ENCODE measurements at places on chromosomes 1 and 21.

GRCh38 chr1:160707236-160708064 is 4.2 kb downstream of the CD48 start:
- DNase-seq = no peak

DNA sequence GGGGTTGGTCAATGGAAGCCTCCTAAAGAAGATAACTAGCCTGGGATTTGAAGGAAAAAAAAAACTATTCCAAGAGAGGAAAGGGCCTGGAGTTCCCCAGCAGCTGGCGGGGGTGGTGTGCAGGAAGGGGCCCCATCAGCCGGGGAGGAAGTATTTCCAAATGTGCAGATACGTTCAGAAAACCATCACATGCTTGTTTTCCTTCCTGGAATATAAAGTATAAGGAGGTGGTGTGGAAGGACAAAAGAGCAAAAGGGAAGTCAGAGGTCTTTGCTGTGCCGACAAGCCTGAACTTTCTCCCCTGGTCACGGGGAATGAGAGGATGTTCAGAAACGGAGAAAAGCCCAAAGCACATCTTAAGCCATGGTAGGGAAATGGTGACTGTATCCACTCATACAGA is 72.0 kb upstream of the BACE2 start:
- no peak for DNase-seq

DNA sequence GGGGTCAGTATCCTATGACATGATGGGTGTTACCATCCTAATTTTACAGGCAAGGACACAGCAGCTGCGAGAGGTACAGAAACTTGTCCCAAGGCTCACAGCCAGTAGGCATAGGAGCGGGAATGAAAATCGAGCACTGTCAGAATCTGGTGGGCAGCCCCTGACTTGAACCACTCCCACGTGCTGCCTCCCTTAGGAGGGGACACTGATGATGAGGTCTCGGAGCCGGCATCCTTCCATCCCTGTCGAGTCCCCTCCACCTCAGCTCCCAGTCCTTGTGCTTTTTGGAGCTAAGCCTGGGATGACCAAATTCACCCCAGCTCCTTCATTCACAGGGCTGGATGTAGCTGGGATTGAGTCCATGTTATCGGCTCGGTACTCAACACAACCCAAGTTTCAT is 49.0 kb downstream of the B3GALT5 start:
- DNase-seq = no peak

- no peak for DNase-seq
These were observed 177.9 kb downstream of the CLIC6 start for GRCh38 chr21:34846601-34847112.

GRCh38 chr1:176325664-176326063 is 118.6 kb upstream of the COP1 start:
- DNase-seq = no peak

DNA sequence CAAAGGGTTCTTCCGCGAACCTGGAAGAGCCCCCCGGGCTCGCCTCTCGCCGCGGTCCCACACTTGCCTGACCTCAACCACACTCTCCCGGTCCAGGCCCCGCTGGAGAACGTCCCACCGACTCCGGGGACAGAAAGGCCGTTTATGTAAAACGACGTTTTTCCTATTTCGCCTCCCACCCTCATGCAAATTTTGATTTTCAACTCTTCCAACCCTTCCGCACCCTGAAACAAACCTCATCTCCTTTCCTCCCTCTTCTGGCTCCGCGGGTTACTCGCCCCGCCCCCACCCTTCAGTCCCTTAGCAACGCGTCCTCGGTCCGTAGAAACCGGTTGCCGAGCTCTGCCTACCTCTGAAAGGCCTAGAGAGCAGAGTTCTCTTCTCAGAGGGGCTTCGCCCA is at the start of gene C1orf141:
Gene C1orf141 (minus strand): TSS at position 276 of the 400 bp plus-strand sequence. CDS start 7,730 bp downstream, outside the sequence.
- peak; percentile 53 for DNase-seq

DNA sequence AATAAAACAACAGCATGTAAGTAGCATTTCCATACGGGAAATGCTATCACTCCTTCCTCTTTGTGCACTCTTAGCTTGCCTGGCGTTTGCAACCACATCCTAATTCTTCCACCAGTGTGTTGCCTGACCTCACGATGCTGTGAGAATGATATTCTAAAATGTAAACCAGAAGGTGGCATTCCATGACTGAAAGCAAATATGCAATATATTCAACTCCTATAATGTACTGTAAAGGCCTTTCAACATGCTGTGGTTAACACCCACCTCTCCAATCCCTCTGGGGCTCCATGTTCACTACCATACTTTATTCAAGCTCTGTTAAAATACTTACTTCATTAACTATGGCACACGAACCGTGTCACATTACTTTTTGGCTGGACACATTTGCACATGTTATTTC is 420.6 kb upstream of the DEPDC1 start:
- no peak for DNase-seq

DNA sequence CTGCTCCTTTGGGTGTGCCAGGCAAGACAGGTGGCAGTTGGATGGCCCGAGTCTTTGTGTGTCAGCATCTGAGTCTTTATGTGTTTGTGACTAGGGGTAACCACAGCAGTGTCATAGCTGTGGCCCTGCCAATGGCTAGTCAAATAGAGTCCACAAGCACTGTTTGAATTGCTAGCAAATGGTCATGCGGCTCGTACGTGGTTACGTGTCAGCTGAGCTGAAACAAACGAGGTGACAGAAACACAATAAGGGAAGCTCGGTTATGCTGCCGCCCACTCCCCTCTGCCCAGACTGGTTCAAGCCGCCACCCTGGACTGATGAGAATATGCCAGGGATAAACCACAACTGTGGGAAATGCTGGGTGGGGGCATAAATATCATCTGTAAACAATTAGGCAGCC is 174.3 kb upstream of the LMO4 start:
- no peak for DNase-seq

DNA sequence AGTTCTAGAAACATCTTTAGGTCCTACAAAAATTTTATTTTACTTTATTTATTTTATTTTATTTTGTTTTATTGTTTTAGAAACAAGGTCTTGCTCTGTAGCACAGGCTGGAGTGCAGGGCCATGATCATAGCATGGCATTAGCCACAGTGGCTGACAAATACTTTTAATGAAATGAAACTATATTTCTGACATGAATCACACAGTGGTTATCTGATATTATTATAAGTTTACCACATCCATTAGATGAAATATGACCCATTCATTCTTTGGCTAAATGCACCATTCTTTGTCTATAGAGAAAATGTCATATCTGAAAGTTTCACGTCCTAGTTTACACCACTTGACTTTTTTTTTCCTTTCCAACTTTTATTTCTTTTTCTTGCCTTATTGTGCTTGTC is 613.4 kb upstream of the ADAMTS5 start:
- DNase-seq = no peak

GRCh38 chr1:174448531-174448883 is 743 bp downstream of the GPR52 start:
- no peak for DNase-seq

GRCh38 chr1:27147842-27148518 is 6.9 kb downstream of the SLC9A1 start:
- DNase-seq = no peak

DNA sequence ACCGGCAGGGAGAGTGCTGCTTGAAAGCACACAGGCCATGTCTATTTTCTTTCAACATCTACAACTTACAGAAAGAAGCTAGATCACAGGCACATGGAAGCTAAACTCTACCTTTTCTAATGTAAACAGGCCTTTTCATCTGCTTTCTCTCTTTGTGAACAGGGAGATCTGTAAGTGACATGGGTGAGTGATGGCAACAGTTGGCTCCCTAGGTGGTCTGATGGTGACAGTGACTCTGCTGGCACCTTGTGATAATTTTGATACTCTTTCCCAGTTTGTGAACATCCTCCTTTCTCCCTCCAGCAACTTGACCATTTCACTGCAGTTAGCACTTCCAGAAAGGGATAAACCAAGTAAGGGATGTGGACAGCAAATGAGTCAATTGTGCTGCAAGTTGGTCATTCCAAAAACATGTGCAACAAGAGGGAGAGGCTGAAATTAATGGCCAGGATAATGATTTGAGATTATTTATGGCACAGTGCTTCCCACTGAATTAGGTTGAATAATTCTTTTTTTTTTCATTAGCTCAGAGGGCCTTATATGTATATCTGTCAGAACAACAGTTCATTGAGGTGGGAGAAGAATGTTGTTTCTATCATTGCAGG is 89.5 kb downstream of the XCL2 start:
- no peak for DNase-seq

- peak; percentile 71 for DNase-seq
These were observed 96.9 kb downstream of the PAPPA2 start for GRCh38 chr1:176559878-176560277.

DNA sequence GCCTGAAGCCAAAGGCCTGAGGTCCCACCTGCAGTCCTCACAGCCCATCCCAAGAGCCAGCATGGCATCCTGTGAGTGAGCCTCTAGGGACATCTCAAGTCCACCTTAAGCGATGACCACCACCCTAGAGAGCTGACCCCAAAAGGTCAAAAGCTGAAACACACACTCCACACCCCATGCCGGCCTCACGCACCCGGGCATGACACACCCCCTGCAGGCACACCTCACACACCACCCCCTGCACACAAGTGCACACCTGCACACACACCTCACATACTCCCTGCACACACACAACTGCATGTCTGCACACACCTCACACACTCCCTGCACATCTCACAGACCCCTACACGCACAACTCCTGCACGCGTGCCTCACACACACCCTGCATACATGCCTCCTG is 118.7 kb downstream of the NPHP4 start:
- DNase-seq = no peak

GRCh38 chr1:45326627-45327623 is at the start of gene HPDL:
Gene HPDL, plus strand, starts transcription at chr1:45326895. Its CDS starts 254 bp downstream, at chr1:45327149.
- peak; percentile 83 for DNase-seq

DNA sequence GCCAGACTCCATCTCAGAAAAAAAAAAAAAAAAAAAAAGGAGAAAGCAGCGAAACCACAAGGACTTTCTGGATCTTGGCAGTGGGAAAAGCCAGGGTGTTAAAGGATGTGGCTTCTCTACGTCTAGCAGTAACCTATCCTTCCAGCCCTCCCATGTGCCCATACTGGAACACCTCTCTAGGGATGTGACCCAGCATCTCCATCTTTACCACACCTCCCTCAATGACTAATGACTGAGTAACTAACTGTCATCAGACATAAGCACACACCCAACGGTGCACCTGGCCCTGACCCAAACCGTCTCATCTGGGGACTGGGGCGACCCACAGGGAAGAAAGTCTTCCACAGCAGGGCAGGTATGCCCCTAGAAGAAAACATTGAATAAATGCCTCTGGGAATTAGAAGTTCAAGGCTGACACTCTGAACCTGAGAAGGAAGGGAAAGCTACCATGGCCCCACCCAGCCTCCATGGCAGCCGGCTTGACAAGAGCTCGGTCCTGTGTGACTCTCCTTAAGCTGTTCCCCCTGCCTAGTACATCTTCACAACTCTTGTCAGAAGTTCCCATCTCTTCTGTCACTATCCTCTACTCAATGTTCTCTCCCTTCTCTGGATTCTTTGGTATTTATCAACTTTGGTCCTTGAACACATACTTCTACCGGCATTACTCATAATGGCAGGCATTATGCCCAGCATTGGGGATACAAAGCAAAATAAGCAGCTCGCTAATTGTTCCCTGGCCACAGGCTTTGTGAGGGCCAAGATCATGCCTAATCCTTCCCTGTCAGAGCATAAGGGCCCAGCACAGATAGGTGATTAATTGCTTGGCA is 14.8 kb upstream of the PAQR6 start:
- peak; percentile 69 for DNase-seq

- DNase-seq = no peak
These were observed 2.7 kb upstream of the ZNF692 start for GRCh38 chr1:248861616-248862015.

DNA sequence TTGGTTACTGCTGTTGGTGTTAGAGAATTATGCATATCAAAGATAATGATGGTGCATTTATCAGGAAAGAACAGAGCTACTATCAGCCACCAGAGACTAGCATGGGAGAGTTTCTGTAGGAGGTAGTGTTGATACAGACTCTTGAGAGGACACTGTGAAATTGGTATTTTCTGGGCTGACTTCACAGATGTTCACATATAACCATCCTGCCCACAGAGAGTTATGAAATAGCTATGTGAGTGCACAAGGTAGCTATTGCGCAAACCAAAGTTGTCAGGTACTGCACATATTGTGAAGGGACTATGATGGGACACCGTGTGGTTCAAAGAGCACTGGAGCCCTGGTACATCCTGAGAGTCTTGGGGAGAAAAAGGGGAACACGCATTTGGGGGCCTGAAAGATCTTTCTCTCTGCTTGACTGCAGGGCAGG is 1.4 kb upstream of the TLCD4 start:
- DNase-seq = peak; percentile 97

DNA sequence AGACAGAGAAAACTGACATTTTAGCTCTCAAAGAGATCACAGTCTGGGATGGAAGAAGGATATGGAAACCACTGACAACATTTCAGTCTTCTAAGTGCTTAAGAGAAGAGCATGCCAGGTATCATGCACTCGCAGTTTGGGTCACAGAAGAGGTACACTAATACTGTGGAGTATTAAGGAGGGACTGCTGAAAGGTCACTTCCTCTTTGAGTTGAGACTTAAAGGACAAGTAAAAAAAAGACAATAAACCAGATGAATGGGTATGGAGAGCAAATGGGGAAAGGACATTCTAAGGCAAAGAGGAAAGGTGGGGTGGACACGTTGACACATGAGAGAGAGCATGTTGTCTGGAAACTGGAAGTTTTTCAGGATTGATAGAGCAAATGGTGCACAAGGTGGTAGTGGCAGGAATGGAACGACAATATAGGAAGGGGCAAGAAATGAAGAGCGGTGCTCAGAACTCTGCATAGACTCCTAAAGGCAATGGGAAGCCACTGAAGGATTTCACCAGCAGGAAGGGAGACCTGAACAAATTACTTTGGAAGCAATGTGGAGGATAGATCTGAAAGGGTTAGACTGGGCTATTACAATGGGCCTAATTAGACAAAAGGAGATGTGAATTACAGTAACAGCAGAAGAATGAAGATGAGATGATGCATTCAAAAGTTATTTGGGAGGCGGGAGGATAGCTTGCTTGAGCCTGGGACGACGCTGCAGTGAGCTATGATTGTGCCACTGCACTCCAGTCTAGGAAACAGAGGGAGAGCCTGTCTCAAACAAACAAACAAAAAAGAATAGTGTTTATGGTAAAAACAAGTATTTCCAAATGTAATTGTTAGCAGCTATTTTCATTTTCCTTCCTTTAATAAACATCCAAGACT is 11.1 kb downstream of the DIPK1A start:
- no peak for DNase-seq

GRCh38 chr1:89973471-89974127 is 21.3 kb upstream of the ZNF326 start:
- DNase-seq = no peak

GRCh38 chr1:64155278-64155677 is 48.1 kb upstream of the UBE2U start:
- DNase-seq = no peak

DNA sequence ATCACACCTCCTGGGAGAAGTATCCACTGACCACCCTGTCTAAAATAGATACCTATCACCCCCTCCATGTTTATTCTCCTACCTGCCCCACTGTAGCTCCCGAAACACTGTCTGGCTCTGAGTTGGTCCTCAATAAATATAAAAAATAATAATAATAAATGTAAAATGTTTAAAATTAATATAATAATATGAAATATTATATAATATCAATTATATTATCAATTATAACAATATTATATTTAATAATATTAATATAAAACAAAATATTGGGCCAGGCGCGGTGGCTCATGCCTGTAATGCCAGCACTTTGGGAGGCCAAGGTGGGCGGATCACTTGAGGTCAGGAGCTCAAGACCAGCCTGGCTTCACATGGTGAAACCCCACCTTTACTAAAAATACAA is 52.3 kb upstream of the TIAM1 start:
- no peak for DNase-seq

All from erythroblast (primary cell).